LoVo (cell line): ENCODE measurements at places on chromosomes 1 and 21.
A peak's percentile ranks its signal among the peaks of the same experiment; 100 is the strongest.

DNA sequence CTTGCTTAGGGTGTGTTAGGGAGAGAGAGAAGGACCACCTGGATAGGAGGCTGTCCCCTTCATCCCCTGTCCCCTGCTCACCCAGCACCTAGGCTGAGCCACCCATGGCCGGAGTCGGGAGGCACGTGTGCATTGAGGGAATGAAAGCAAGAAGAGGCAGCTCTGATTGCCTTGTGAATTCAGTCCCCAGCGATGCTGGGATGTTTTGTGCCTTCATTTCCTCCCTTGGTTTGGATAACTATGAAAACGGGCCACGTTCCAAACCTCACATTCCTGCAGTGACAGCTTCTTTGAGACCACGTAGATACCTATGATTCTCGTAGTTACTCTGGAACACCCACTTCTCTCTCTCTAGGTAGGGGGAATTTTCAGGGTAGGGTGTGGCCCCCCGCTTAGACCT, 67.1 kb downstream of the MAN1C1 start:
- no peak for DNase-seq

DNA sequence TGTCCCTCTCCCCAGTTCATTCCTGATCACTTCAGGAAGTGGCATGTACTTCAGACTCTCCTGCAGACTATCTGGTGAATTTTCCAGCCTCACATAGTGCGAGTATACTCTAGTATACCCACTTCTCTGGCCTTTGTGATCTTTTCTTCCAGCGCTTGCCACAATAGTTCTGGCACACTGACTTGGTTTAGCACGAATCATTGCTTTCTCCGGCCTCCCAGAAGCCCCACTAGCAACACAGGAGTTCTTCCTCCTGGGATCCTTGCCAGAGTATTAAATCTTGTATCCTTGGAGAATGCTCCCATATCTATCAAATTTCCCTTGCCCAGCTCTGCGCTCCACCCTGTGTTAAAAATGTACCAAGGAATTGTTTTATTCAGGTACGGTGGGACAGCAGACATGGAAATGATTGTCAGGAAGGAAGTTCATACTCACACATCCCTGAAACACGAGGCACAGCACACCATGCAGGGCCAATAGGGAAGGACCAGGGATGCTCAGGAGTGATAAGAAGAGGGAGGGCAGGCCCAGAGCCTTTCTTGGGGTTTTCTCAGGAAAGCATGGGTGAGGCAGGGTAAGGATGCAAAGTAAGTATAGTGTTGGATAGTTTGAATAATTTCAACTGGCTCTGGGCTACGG, 136.7 kb downstream of the ADSS2 start:
- DNase-seq: no peak

- DNase-seq: no peak
Observed at GRCh38 chr1:85311818-85312217, 35.4 kb upstream of the BCL10 start.

- DNase-seq: no peak
Observed at GRCh38 chr1:42806171-42806570, 10.8 kb upstream of the ERMAP start.

GRCh38 chr21:33642896-33643657, 776 bp downstream of the ITSN1 start:
- DNase-seq: peak; percentile 40

GRCh38 chr1:223500560-223501425, 107.6 kb downstream of the CCDC185 start:
- peak; percentile 58 for DNase-seq

DNA sequence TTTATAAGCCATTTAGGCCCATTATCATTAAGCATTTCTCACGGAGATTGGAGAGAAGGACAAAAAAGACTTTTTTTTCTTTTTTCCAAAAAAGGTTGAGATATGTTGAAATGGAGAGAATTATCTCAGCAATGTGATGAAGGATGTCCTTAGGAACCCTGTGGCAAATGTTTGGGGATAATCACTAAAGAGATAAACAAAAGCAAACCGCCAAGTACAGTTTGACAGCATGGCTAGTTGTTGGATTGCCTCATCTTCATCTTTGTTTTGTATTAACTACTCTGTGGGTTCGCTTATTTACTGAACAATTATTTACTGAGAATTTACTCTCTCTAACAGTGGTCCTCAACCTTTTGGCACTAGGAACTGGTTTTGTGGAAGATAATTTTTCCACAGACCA, 97.4 kb upstream of the HP1BP3 start:
- no peak for DNase-seq

GRCh38 chr1:5872886-5873285, 119.3 kb downstream of the NPHP4 start:
- DNase-seq: no peak

DNA sequence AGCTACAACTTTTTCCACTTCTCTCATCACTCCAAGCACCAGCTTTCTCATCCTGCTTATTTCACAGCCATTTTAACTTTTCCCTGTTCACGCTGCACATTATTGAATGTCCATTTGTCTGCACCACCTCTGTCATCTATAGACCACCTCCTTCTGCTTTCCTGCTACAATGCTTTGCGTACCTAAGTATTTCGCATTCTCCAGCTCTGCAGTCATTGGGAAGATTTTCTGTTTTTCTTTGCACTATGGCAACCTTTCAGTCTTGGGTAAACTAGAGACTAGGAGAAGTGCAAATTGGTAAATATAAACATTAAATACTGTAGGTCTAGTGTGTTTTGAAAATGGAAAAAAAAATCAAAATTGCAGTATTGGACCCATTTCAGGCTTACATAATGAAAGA, 835 bp downstream of the CCDC30 start:
- no peak for DNase-seq

DNA sequence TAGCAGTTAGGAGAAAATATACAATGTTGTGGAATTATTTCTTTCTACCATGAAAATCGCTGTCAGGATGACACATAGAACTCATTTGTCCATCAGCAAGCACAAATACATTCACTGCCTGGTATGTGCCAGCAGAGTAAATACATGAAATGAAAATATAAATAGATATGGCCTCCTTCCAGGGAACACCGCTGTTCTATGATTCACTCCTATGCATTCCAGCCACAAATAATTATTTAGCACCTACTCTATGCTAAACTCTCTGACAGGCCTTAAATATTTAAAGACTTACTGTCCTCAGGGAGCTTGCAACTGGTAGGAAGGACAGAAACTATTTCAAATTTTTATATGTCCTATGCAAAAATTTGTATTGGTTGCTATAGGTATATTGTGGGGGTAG, 975.0 kb upstream of the NCAM2 start:
- no peak for DNase-seq

GRCh38 chr1:4584449-4584848, 70.0 kb upstream of the AJAP1 start:
- no peak for DNase-seq
